ENCODE measurements at places on chromosomes 3 and 15. TPM values are rescaled to one million over a fixed set of nuclear protein-coding genes. Genes with fewer than 3 reads are reported as not detected.

GRCh38 chr3:13569201-13569600 lies 20.3 kb downstream of the FBLN2 start:
- no peak for DNase-seq

DNA sequence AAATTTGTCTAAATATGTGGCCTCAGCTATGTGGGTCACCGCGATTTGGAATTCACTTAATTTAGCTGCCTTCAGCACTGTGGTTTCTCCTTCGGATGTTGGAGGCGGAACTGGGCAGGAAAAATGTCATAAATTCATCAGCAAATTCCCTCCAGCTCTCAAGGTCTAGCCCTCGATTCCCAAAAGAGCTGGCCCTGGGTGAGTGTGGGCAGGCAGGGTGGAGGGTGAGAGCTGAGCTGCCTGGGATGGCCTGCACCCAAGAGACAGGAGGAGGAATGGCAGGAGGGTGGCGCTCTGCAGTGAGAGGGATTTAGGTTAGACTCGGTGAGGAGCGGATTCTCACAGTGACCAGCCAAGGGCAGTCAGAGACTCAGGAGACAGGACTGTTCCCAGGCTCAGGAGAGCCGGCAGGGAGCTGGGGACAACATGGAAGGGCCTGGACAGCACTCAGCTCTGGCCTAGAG lies 57.1 kb downstream of the FEM1B start:
- DNase-seq = peak; percentile 9

MAP2K5 gene
- 3.5 TPM for total RNA-seq

- DNase-seq = peak; percentile 56
Measured at GRCh38 chr3:119311081-119311925, 17.1 kb downstream of the ARHGAP31 start.

- DNase-seq = no peak
Measured at GRCh38 chr3:72185549-72186399, 400.8 kb upstream of the PROK2 start.

DNA sequence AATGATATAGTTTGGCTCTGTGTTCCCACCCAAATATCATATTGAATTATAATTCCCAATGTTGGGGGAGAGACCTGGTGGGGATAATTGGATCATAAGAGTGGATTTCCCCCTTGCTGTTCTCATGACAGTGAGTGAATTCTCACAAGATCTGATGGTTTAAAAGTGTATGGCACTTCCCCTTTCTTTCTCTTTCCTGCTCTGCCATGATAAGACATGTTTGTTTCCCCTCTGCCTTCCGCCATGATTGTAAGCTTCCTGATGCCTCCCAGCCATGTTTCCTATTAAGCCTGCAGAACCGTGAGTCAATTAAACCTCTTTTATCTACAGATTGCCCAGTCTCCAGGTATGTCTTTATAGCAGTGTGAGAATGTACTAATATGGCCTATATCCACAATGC lies 126.7 kb upstream of the GMNC start:
- no peak for DNase-seq

Data from dermis microvascular lymphatic vessel endothelial cell (primary cell).